ENCODE measurements at places on chromosomes 1 and 21. TPM values are rescaled to one million over a fixed set of nuclear protein-coding genes. Genes with fewer than 3 reads are reported as not detected.
A peak's percentile ranks its signal among the peaks of the same experiment; 100 is the strongest.

DNA sequence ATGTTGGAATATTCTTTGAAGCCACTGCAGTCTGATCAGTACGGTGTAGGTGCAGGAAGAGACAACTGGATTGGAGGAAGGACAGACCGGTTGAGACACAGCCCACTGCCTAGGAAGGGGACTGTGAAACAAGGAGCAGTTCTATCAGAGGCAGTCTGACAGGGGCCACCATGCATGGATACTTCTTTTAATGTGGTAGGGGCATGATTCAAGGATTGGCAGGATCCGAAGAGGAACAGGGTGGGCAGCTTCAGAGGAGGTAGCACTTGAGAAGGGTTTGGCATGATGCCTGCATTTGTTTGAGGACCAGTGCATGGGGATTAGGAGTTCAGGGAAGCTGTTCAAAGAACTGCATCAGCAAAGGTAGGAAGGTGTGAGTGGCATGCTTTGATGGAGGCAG lies 167.9 kb downstream of the DYRK1A start:
- DNase-seq: no peak

GRCh38 chr1:69569576-69570328 lies 2.0 kb downstream of the LRRC7 start:
- no peak for DNase-seq

GRCh38 chr1:227192163-227192562 lies 126.1 kb downstream of the CDC42BPA start:
- peak; percentile 89 for DNase-seq

GRCh38 chr1:183290628-183291027 lies 104.6 kb downstream of the LAMC2 start:
- DNase-seq: no peak

- DNase-seq: peak; percentile 78
Observed at GRCh38 chr1:39738622-39739366, at the start of gene PPIE. PPIE (plus strand) TSS chr1:39738882; CDS start chr1:39738901, 19 bp downstream.

GRCh38 chr1:153536012-153536670 lies 350 bp upstream of the S100A6 start:
- peak; percentile 97 for DNase-seq

GRCh38 chr1:188237573-188238348 lies 1409.0 kb downstream of the PLA2G4A start:
- peak; percentile 66 for DNase-seq

The SPRR2B gene
- not detected for total RNA-seq

The PCSK9 gene
- not detected for total RNA-seq

The TSPAN1 gene
- total RNA-seq: 2.3 TPM

The PROK1 gene
- not detected for total RNA-seq

Measured in A172 (cell line).